Sciatic nerve (tissue), 2 donors: ENCODE measurements at places on chromosomes 16 and 17. TPM values are rescaled to one million over a fixed set of nuclear protein-coding genes. Genes with fewer than 3 reads are reported as not detected.

DNA sequence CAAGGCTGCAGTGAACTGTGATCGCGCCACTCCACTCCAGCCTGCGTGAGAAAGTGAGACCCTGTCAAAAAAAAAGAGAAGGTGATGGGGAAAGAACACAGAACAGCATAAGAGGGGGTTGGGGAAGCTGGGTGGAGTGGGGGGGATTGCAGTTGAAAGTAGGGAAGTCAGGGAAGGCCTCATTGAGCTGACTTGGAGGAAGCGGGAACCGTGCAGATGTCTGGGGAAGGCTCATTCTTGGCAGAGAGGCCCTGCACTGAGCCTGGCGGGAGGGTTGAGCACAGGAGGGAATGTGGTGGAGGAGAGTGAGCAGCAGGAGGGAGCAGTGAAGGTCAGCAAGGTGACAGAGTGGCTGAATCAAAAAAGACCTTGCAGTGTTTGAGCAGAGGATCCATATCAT, 26.9 kb downstream of the IL4R start:
- DNase-seq = no peak

DNA sequence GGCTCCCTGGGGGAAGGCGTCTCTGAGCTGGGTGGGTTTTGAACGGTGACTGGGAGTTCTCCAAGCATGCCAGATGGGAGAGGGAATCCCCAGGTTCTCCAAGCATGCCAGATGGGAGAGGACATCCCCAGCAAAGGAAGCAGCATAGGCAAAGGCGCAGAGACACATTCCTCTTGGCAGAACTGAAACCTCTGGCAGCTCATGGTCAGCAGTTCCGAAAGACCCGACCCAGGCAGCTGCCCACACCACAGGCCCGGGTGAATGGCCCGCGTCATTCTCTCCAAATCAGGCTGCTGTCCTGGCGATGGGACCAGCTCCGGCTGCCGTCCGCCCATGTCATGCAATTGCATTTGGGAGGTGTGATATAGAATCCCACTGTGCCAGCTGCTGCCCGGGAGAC, 8.0 kb downstream of the ZNF469 start:
- no peak for DNase-seq

DNA sequence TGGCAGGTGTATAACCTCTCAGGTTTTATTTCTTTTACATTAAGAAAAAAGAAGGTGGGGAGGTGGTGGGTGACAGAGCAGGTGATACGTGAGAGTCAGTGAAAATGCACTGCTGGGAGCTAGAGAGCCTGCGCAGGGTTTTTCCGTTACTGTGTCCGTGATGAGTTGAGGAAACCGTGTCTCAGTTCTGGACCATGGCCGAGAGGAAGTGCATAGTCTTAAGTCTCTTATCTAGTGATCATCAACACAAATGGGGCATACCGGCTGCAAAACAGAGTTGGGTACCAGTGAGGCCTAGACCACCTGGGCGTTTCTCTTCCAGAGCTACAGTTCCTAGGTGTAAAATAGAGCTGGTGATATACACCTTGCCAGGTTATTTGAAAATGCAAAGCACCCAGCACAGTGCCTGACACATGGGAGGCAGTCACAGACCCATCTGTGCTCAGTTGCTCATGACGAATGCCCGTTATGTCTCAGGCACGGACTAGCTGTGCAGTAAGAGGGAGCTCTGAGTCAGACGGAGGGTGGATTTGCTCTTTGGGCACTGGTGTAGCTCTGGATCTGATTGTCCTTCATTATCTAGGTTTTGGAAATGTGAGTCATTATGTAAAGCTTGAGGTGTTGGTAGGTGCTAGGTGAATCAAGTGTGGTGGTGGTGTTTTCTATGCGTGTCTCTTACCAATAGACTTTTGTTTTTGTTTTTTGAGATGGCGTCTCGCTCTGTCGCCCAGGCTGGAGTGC, 60.9 kb downstream of the RPTOR start:
- no peak for DNase-seq

The LPO gene
- not detected for total RNA-seq

DNA sequence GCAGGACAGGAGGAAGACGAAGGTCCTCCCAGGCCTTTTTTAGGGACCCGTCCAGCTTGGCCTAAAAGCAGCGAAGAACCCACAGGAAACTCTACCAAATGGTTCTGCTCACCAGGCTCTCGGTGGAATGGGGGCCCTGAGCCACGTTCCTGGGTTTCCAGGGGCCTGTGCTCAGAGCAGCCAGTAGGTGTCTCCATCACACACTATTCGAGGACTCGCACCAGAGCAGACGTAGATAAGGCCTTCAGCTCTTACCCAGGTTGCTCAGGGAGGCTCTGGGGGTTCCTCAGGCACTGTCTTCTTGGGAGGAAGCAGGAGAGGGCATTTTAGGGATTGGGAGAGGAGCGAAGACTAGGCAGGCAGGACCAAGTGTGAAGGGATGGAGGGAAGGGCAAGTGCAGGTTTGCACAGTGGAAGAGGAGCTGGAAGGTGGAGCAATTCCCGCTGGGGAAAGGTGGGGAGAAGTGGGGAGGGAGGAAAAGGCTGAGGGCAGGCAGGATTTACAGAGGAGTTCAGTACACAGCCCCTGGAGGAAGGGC, 157.1 kb downstream of the RGS9 start:
- DNase-seq = peak; percentile 67

The ZNF652 gene
- 60.9 TPM for total RNA-seq

The MRM1 gene
- total RNA-seq = 5.6 TPM

The CCDC78 gene
- total RNA-seq = 2.1 TPM

DNA sequence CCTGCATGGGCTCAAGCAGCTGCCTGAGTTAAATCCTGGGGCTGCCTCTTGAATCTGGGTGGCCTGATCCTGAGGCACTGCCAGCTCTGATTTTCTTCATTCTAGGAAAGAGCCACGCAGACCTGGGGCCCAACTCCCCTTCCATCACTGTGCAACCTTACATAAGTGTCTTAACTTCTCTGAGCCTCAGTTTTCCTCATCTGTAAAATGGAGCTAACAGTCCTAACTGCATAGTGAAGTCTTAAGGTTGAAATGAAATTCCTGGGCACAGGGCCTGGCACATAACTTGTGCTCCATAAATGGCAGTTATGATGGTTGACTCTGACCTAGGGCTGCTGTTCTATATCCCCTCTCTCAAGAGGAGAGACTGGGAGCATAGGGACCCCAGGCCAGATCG, 236.6 kb downstream of the GSG1L start:
- peak; percentile 1 for DNase-seq

DNA sequence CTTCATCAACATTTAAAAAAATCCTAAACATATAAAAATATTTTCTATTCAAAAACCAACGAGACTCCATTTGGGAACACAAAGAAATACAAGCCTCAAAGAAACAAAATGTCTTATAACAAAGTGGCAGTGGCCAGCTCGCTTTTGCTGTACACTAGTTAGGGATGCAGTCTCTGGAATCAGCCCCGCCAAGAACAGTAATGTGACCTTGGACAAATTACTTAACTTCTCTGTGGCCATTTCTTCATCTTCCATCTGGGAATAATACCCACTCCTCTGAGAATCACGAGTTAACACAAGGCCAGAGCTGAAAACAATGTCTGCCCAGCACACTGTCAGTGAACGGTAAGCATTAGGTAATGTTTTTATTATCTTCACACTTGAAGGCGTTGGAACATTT, 5.6 kb downstream of the STAT5B start:
- no peak for DNase-seq

The DLX4 gene
- not detected for total RNA-seq

- DNase-seq = peak; percentile 38
Observed at GRCh38 chr17:46968896-46969295, 10.2 kb downstream of the RPRML start.

DNA sequence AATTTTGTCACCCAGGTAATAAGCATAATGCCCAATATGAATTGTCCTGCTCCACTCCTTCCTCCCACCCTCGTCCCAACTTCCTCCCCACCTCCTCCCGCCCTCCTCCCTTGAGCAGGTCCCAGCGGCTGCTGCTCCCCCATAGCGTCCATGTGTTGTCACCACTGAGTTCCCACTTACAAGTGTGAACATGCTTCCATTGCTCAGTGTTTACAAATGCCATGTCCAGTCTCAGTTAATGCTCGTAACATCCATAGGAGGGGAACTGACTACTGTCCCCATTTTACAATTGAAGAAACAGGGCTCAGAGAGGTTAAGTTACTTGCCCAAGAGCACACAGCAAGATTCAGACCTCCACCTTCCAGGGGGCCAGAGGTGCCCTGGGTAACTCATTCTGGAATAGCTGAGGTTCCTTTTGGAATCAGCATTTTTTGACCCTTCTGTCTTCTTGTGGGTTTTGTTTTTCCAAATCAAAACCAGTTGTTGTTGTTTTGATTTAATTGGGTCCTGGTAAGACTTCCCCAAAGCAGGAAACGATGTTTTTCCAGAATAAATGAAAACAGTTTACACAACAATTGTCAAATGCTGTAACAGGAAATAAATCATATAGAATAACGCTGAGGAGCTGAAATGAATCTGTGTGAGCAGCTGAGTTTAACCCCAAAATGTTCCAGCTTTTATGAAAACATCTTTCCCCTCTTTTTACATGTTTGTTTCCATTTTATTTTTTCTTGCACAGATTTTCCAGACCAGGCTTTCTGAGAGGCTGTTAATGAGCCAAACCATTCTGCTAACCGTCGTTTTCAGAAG, 73.9 kb downstream of the ZDHHC7 start:
- DNase-seq = no peak

DNA sequence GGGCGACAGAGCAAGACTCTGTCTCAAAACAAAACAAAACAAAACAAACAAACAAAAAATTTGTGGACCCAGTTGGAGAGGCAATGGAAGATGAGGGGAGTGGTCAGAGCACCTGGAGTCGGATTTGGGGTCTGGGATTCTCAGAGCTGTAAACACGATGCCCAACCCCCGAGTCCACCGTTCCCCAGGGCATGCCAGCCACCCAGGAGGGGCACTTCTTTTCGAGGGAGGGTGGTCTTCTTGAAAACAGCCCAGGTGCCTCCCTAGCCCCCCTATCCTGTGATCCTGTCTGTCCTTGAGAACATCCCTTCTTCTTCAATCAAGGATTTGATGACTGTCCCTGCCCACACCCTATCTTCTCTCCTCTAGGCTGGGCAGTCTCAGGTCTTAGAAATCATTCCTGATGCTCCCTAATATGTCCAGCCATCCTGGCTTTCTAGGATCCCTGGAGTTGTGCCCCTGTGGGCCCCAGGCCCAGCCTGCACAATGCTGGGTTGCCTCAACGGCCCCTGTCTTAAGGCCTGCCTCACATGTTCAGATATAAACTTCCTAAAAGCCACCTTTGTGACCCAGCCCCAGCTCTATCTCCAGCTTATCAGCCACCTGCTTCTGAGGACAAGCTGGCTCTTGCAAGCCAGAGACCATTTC, 3.1 kb upstream of the SLC13A2 start:
- DNase-seq = no peak
